ENCODE measurements at places on chromosomes 3 and 15. TPM values are rescaled to one million over a fixed set of nuclear protein-coding genes. Genes with fewer than 3 reads are reported as not detected.

GRCh38 chr3:49733551-49733950 is 9.8 kb upstream of the GMPPB start:
- no peaks in the 10 kb centered on the region for H3K27me3 ChIP-seq
- peaks cover 39% of the 10 kb centered on the region for H3K36me3 ChIP-seq
- no peak for DNase-seq
- H3K4me3 ChIP-seq: no peak overlapping the region

Gene TM4SF18
- 3.7 TPM for total RNA-seq

- H3K4me3 ChIP-seq: no peak overlapping the region
- DNase-seq: no peak
- no peak overlapping the region for H3K27ac ChIP-seq
- H3K36me3 ChIP-seq: no peaks in the 10 kb centered on the region
- no peaks in the 10 kb centered on the region for H3K27me3 ChIP-seq
Observed at GRCh38 chr15:27965546-27965945, 133.6 kb downstream of the OCA2 start.

DNA sequence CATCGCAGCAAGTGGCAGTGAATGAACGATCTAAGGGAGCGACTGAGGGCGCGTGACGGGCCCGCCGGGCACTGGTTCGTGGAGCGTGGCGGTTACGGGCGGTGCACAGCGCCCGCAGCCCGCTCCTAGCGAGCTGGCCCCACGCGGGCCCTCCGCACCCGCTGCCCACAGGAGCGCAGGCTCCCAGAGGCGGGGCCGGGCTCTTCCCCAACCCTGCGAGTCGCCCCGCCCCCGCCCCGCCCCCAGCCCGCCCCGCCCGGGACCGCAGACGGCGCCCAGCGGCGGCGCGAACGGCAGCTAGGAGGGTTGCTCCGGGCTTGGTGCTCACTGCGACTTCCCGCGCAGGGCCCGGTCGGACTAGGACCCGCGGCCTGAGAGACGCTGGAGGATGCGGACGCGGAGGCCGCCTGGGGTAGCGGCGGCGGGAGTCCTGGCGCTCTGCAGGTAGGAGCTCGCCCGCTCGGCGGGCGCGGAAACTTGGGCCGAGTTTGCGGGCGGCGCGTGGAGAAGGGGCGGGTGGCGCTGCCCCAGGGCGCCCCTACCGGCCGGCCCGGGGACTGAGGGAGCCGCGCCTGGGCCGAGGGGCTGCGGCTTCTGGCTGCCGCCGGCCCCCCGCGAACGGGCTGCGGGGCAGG is at the start of gene C15orf39:
Gene C15orf39 (plus strand): TSS at position 267 of the 635 bp plus-strand sequence. CDS start 4,167 bp downstream, outside the sequence.
- H3K4me1 ChIP-seq: peaks cover 31% of the 10 kb centered on the region
- peaks cover 2% of the 10 kb centered on the region for H3K36me3 ChIP-seq
- peak; percentile 93 for DNase-seq
- no peaks in the 10 kb centered on the region for H3K27me3 ChIP-seq

Gene FANCD2OS
- total RNA-seq: not detected

Gene DCLK3
- total RNA-seq: not detected

Gene CSPG4
- 43.3 TPM for total RNA-seq
